Transverse colon (tissue), 4 donors: ENCODE measurements at places on chromosomes 3 and 15. TPM values are rescaled to one million over a fixed set of nuclear protein-coding genes. Genes with fewer than 3 reads are reported as not detected.

GRCh38 chr3:174776123-174776522, 83.0 kb upstream of the NAALADL2 start:
- no peaks in the 10 kb centered on the region for H3K4me1 ChIP-seq
- no peak overlapping the region for H3K4me3 ChIP-seq

DNA sequence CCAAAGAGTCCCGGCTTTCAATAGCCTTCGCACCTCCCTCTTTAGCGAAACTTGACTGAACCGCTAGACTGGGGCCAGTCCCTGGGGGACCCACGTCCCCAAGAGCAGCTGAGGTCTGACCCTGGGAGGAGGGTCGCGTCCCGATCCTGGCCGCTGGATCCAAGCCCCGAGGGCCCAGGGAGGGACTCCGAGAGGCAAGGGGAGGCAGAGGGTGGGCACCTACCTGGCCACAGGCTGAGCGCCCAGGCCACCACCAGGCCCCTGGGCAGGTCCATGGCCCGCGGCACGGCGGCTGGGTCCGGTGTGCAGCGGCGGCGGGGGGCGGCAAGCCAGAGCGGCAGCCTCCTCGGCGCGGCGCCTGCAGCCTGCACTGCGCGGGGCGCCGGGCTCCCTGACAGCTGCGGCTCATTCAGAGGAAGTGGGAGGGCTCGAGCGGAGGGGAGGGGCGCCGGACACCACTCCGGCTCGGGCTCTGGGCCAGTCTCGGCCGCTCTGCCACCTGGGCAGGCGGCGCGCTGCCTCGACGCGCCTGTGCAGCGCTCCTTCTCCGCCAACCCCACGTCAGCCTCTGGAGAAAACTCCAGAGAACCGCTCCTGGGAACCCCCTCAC, at the start of gene ITGA11:
Gene ITGA11, minus strand, starts transcription at position 372 of the 610 bp plus-strand sequence. Its CDS starts 97 bp downstream, at position 275.
- peak; percentile 48 for DNase-seq
- H3K4me3 ChIP-seq: peak within 1 kb of the TSS; percentile 26
- peaks cover 18% of the 10 kb centered on the region for H3K4me1 ChIP-seq

- no peak overlapping the region for H3K27ac ChIP-seq
- H3K4me3 ChIP-seq: no peak overlapping the region
- no peaks in the 10 kb centered on the region for H3K4me1 ChIP-seq
- H3K36me3 ChIP-seq: no peaks in the 10 kb centered on the region
Observed at GRCh38 chr3:58189691-58190090, 21.1 kb downstream of the DNASE1L3 start.

GRCh38 chr3:197878427-197878826, 71.6 kb upstream of the RPL35A start:
- H3K4me3 ChIP-seq: no peak overlapping the region
- no peak overlapping the region for H3K27ac ChIP-seq
- H3K27me3 ChIP-seq: no peaks in the 10 kb centered on the region
- H3K36me3 ChIP-seq: peaks cover 21% of the 10 kb centered on the region

GRCh38 chr3:187920913-187921312, 175.6 kb upstream of the BCL6 start:
- no peaks in the 10 kb centered on the region for H3K4me1 ChIP-seq
- H3K27me3 ChIP-seq: no peaks in the 10 kb centered on the region
- no peak overlapping the region for H3K4me3 ChIP-seq
- H3K36me3 ChIP-seq: no peaks in the 10 kb centered on the region

GRCh38 chr3:58246148-58247047, 8.8 kb downstream of the ABHD6 start:
- H3K36me3 ChIP-seq: no peaks in the 10 kb centered on the region
- peaks cover 29% of the 10 kb centered on the region for H3K4me1 ChIP-seq
- H3K4me3 ChIP-seq: no peak overlapping the region
- no peak for DNase-seq

DNA sequence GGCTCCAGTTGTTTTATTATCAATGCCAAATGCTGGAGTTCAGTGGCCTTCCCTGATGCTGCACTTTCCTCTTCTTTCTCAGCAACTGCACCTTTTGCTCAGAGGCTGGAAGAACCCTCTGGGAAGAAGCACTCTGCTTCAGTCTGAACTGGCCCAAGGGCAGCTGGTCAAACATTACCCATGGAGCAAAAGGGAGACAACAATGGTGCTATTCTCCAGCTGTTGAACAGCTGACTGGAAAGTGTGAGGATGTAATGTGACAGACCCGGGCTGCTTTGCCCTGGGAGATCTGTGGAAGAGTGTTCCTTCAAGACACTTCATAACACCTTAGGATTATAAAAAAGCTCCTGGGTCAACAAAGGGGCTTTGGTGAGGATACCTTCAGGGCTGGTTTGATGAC, 84.9 kb downstream of the EPHB1 start:
- H3K4me3 ChIP-seq: no peak overlapping the region
- H3K36me3 ChIP-seq: no peaks in the 10 kb centered on the region
- DNase-seq: no peak

DNA sequence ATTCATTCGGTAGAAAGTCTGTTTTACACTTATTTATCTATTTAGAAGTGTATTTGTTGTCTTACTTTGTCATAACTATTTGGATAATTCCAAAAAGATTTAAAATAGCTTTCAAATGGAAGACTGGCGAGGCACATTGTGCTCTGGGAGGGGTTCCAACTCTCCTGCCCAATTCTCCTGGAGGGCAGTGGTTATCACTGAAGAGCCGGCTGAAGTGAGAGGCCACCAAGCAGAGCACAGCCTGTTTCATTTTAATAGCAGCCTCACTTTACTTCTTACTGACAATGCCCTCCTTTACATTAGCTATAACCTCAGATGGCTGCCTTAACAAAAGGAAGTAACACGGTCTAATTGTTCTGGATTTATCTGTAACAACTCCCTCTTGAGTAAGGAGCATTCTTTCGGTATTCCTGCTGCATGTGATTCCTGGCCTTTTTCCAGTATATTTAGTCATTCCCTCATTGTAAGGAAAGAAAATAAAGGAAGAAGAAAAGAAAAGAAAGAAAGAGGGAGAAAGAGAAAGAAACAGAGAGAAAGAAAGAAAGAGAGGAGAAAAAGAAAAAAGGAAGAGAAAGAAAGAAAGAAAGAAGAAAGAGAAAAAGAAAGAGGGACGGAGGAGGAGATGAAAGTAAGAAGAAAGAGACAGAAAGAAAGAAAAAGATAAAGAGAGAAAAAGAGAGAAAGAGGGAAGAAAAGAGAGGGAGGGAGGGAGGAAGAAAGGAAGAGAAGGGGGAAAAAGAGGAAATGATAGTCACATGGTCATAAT, 339.8 kb upstream of the WNT5A start:
- H3K4me3 ChIP-seq: no peak overlapping the region
- H3K36me3 ChIP-seq: no peaks in the 10 kb centered on the region
- H3K27me3 ChIP-seq: no peaks in the 10 kb centered on the region
- DNase-seq: no peak

DNA sequence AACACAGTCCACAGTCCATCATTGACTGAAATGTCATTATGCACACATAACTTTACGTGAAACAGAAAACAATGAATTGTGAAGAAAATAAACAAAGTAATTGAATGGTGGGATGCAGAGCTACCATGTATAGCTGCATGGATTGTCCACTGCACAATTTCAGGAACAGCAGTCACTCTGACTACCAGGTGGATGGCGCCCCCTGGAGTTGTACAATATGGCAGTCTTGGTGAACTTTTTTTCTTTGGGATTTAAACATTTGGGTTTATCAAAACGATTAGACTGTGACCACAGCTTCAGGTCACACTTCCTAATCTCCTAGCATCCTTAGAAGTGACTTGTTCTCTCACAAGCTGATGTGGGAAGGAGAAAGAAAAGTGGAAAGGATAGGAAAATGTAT, 48.9 kb upstream of the TCF12 start:
- H3K4me3 ChIP-seq: no peak overlapping the region
- DNase-seq: peak; percentile 57
- H3K4me1 ChIP-seq: no peaks in the 10 kb centered on the region
- H3K27me3 ChIP-seq: no peaks in the 10 kb centered on the region
- H3K27ac ChIP-seq: no peak overlapping the region
- no peaks in the 10 kb centered on the region for H3K36me3 ChIP-seq

DNA sequence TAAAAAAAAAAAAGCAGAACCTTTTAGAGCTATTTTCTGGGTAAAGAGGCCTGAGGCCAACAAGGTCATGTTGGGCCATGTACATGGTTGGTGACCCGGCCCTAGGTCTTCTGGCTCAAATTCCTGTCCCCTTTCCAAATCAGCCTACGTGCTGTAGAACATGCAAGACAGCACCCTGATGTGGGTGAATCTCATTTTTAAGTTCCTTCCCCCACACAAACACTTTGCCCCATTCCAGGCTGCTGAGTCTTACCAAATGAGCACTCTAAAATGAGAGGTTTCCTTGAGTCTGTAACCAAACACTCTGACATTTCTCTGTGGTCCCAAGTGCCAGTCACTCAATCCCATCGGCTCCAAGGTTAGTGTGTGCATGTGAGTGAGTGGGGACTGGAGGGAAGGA, 9.4 kb downstream of the BCL6 start:
- no peak overlapping the region for H3K4me3 ChIP-seq
- peak overlapping the region; percentile 99 for H3K27ac ChIP-seq
- H3K36me3 ChIP-seq: peaks cover 13% of the 10 kb centered on the region
- no peaks in the 10 kb centered on the region for H3K27me3 ChIP-seq

- H3K27ac ChIP-seq: no peak overlapping the region
- H3K36me3 ChIP-seq: no peaks in the 10 kb centered on the region
- H3K4me3 ChIP-seq: no peak overlapping the region
Observed at GRCh38 chr15:48400086-48400485, 68.9 kb downstream of the DUT start.

DNA sequence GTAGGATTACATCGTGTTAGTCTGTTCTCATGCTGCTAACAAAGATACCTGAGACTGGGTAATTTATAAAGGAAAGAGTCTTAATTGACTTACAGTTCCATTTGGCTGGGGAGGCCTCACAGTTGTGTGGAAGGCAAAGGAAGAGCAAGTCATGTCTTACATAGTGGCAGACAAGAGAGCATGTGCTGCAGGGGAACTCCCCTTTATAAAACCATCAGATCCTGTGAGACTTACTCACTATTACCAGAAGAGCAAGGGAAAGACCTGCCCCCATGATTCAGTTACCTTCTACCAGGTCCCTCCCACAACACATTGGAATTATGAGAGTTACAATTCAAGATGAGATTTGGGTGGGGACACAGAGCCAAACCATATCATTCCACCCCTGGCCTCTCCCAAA, 3.4 kb downstream of the SLC25A26 start:
- no peaks in the 10 kb centered on the region for H3K36me3 ChIP-seq
- no peak for DNase-seq
- H3K4me1 ChIP-seq: peaks cover 16% of the 10 kb centered on the region
- no peak overlapping the region for H3K27ac ChIP-seq

GRCh38 chr3:89059211-89059925, 48.1 kb upstream of the EPHA3 start:
- H3K27me3 ChIP-seq: no peaks in the 10 kb centered on the region
- H3K36me3 ChIP-seq: no peaks in the 10 kb centered on the region
- no peak for DNase-seq
- no peak overlapping the region for H3K4me3 ChIP-seq
- H3K4me1 ChIP-seq: no peaks in the 10 kb centered on the region
- H3K27ac ChIP-seq: no peak overlapping the region

GRCh38 chr3:97975466-97975865, 3.2 kb upstream of the RIOX2 start:
- H3K27me3 ChIP-seq: no peaks in the 10 kb centered on the region
- DNase-seq: no peak
- no peak overlapping the region for H3K4me3 ChIP-seq
- no peak overlapping the region for H3K27ac ChIP-seq
- peaks cover 4% of the 10 kb centered on the region for H3K4me1 ChIP-seq

DNA sequence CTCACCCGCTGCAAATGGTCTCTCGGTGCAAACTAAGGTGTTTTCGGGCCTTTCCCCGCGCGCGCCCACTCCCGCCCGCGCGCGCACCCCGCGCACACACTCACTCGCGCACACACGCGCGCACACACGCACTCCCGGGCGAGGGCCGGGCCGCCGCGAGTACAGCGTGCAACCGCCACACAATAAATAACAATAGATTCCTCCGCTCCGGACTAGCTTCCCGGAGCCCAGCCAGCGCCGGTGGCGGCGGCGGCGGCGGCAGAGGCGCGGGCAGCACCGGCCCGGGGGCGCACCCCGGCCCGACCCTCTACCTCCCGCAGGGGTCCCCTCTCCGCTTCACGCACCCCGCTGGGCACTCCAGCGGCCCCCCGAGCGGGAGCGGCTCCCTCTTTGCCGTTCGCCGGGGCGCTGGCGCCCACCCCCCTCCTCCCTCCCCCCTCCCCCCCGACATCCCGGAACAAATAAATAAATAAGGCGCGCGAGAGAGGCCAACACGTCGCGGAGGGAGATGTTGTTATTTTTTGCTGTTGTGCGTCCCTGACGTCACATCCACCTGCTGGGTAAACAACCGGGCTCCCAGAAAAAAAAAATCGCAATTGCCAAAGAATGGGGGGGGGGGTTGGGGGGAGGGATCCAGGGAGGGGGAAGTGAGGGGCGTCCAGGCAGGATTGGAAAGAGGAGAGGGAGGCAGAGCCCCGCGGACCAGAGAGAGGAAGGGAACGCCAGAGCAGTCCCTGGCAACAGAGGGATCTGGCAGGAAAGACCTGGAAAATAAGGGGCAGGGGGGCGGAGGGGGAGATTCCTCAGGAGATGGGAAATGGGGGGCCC, at the start of gene FOXP1:
Gene FOXP1, minus strand, starts transcription at position 163 of the 828 bp plus-strand sequence. CDS start 385,347 bp downstream, outside the sequence.
- no peaks in the 10 kb centered on the region for H3K36me3 ChIP-seq
- peaks cover 3% of the 10 kb centered on the region for H3K4me1 ChIP-seq
- no peaks in the 10 kb centered on the region for H3K27me3 ChIP-seq
- peak within 1 kb of the TSS; percentile 87 for H3K4me3 ChIP-seq
- H3K27ac ChIP-seq: peak within 1 kb of the TSS; percentile 100

DNA sequence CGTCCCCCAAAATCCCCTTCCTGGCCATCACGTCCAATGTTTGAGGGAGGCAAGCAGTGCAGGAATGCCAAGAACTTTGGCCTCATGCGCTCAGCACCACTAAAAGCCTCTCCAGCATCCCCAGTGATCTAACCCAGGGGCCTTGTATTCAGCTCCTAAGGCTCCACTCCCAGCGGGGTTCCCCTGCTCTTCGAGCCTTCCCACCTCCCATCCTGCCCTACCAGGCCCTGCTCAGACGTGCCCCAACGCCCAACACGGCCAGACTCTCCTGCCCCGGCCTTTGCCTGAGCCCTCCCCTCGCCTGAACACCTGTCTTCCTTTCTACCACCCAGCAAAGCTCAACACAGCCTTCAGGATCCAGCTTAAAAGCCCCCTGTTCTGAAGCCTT, 30.5 kb downstream of the PLXND1 start:
- H3K27me3 ChIP-seq: no peaks in the 10 kb centered on the region
- no peak for DNase-seq
- peaks cover 28% of the 10 kb centered on the region for H3K4me1 ChIP-seq

DNA sequence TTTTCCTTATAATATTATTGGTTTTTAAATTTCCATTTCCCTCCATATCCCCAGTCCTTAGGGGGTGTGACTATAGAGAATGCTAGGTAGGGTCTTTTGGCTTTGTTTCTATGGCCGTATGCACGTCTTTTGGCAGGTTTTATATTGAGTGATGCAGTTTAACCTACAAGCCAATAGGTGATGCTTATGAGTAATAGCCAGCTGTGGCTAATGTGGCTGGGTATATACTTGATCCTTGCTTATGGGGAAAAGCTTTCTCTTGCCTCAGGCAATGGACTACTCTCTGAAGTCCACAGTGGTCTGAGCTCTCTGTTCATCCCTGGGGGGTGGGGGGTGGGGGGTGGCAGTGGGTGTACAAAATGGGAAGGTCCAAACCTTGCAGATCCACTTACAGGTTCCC, 223.9 kb downstream of the MFSD1 start:
- H3K27ac ChIP-seq: no peak overlapping the region
- no peaks in the 10 kb centered on the region for H3K4me1 ChIP-seq
- H3K36me3 ChIP-seq: no peaks in the 10 kb centered on the region
- no peaks in the 10 kb centered on the region for H3K27me3 ChIP-seq

GRCh38 chr3:115099986-115100571, 47.0 kb downstream of the ZBTB20 start:
- H3K27me3 ChIP-seq: no peaks in the 10 kb centered on the region
- H3K36me3 ChIP-seq: no peaks in the 10 kb centered on the region
- H3K4me3 ChIP-seq: peak overlapping the region; percentile 24
- DNase-seq: no peak
- H3K4me1 ChIP-seq: peaks cover 41% of the 10 kb centered on the region

GOLGA8S gene
- total RNA-seq: not detected

GOLGA8J gene
- total RNA-seq: not detected

TP63 gene
- total RNA-seq: not detected

ITPKA gene
- 57.6 TPM for total RNA-seq

WDR76 gene
- not detected for total RNA-seq
